ENCODE measurements at places on chromosomes 2 and 18. TPM values are rescaled to one million over a fixed set of nuclear protein-coding genes. Genes with fewer than 3 reads are reported as not detected.
A peak's percentile ranks its signal among the peaks of the same experiment; 100 is the strongest.

The NR4A2 gene
- total RNA-seq: 2.9 TPM

The POTEE gene
- not detected for total RNA-seq

GRCh38 chr18:1653873-1654272, 749.2 kb downstream of the ADCYAP1 start:
- DNase-seq: no peak

GRCh38 chr2:44838116-44838790, 103.2 kb upstream of the SIX3 start:
- no peak for DNase-seq

The NT5DC4 gene
- not detected for total RNA-seq

DNA sequence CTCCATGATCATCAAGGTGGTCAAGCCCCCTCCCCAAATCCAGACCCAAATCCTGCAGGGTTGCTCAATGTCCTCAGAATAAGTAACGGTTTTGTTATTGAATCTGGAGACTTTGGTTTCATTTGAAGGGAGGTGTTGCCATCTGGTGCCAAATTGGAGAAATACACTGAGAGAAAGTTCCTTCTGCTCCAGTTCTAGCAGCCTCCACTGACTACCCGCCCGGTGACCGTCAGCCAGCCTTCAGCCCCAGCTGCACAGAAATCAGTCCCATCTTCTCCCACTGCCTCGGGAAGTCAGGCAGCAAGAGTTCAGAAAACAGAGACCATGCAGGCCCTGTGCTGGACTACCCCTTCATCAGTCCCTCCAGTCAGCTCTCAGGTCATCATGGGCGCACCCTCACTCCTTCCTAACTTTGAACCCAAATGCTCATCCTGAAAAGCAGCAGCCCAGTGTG, 38.7 kb downstream of the PKDCC start:
- DNase-seq: no peak

GRCh38 chr2:161238560-161239325, 69.5 kb upstream of the PSMD14 start:
- DNase-seq: peak; percentile 53

DNA sequence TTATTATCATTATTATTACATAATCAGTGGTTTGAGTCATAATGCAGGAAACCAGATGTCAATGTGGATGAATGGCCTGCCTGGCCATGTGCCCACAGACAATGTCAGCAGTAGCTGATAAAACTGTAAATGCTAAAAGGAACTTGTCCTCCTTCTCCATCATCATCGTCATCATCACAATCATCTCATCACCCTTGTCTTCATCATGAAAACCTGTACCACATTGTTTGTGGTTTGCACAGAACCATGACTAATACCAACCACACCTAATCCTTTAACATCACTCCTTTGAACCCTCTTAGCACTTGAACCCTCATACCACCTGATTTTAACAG, 96.0 kb downstream of the HNMT start:
- no peak for DNase-seq

DNA sequence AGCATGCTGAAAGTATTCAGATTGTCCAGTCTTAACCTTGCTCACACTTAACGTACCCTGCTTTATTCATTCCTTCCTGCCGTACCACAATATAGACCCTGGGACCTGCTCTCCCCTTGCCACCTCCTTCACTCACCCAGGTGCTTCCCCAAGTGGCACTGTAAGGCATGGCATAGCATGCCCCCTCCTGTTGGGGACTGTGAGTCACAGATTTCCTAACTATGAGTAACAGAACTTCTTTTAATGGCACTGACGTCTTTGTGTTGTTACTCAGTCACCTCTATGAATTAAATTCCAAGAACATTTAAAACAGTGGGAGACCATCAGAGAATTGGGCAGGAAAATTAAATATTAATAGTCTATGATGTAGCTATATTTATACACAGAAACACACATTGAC, 117.2 kb downstream of the CTNNA2 start:
- DNase-seq: no peak

GRCh38 chr2:135791418-135792190, 45.4 kb downstream of the LCT start:
- no peak for DNase-seq

The DNAH7 gene
- total RNA-seq: 2.3 TPM

The POTEI gene
- not detected for total RNA-seq

GRCh38 chr2:46091004-46091403, 206.2 kb upstream of the EPAS1 start:
- DNase-seq: no peak

GRCh38 chr2:230956827-230957755, 32.0 kb upstream of the GPR55 start:
- DNase-seq: peak; percentile 67

DNA sequence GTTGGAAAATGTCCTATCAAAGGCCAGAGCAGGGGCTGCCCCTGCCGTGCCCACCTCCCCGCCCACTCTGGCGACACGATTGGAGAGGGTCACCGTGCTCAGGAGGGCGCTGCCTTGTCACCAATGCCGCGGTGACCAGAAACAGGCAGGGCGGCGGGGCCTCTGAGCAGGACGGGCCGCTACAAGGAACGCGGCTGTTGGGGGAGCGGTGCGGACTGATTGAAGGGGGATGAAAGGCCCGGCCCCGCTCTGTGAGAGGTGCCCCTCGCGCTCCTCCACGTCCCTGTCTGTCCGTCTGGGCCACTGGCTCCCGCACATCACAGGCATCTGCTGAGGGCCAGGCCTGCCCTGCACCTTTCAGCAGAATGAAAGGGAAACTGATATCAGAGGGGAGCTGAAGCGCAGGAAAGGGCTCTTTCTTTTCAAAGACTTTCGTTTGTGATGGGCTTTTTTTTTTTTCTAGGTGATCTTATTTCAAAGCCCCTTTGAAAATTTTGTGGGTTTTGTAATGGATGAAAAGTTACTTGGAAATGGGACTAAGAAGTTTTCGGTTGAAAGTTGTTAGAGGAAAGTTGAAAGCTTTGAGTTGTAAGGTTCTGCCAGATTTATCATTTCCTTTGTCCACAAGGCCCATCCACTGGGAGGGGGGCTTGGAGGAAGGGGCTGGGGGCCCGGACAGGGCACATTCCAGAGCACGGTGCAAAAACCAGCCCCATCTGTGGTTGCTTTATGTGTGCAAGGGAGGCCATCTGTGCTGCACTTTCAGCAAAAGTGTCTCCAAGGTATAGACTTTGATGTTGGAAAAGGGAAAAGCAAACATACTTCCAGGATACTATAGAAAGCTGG, 244.2 kb downstream of the KLHL29 start:
- DNase-seq: no peak

The STPG4 gene
- total RNA-seq: not detected

DNA sequence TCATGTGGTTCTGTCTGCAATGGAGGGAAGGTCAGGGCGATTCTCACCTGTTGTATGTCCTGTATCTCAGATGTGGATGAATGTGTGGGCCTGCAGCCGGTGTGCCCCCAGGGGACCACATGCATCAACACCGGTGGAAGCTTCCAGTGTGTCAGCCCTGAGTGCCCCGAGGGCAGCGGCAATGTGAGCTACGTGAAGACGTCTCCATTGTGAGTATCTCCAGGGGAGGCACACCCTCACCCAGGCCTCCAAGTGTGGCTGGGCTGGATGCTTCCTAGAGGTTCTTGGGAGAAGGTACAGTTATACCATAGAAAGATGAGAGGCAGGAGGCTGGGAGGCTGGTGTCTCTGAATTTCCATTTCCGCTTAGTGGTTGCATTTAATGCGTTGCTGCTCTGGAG, 46.9 kb downstream of the FBLN7 start:
- DNase-seq: no peak

DNA sequence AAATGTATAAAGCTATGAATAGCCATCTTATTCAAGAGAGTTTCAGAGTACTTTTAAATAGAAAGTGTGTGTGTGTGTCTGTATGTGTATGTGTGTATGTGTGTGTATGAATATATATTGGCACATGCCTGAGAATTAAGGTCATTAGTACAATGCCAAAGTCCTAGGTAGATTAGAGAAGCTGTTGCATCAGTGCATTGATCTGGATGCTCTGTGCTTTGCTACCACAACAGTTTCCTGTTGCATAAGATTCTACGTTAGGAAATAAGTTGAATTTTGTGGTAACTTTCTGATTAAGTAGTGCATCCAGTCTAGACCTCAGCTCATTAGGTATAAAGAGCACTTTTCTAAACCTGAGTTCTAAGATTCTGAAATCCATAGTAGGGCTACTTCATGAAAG, 1102.8 kb upstream of the KLHL29 start:
- DNase-seq: no peak

DNA sequence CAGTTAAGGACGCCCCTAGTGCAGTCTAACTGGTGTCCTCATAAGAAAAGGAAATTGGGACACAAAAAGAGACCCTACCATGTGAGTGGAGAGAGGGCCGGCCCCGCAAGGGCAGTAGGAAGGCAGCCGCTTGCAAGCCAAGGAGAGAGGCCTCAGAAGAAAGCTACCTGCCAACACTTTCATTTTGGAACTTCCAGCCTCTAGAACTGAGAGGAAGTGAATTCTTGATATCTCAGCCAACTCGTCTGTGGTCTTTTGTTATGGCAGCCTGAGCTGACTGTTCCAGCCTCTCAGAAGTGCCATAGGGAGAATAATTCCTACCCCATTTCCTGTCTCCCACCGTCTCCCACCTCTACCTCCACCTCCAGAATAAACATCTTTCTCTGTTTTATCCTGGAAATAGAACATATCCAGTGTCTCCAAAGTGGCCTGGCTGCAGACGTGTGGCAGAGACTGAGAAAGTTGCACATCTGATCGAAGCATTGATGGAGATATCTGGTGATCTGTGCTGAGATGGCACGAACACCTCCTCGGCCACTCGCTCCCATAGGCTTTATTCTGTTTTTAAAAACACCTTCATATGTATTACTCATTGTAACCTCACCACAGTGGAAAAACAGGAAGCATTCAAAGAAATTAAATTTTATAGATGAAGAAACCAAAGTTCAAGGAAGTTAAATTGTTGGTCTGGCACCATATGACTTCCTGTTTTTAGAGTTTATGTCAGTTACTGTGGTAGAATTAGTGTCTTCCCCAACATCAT, 39.5 kb upstream of the MARCO start:
- no peak for DNase-seq

The SCN9A gene
- total RNA-seq: 8.6 TPM

The PAX8 gene
- total RNA-seq: 22.1 TPM

The EFR3B gene
- 1.2 TPM for total RNA-seq

GRCh38 chr18:30451981-30452380, 590.6 kb downstream of the DSC3 start:
- DNase-seq: no peak

The AKAIN1 gene
- not detected for total RNA-seq

GRCh38 chr2:119741868-119742267, 17.9 kb upstream of the PTPN4 start:
- no peak for DNase-seq

DNA sequence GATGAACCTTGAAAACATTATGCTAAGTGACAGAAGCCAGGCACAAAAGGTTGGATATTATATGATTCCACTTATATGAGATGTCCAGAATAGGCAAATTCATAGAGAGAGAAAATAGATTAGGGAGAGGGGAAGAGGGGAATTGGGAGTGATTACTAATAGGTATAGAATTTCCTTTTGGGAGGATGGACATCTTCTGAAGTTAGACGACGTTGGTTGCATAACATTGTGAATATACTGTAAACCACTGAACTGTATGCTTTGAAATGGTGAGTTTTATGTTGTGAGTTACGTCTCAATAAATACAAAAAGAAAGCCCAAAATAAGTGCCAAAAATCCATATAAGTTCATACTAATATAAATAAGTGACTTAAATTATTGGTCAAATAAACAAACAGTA, 18.6 kb upstream of the CYP26B1 start:
- no peak for DNase-seq

The MZT2B gene
- 67.4 TPM for total RNA-seq

DNA sequence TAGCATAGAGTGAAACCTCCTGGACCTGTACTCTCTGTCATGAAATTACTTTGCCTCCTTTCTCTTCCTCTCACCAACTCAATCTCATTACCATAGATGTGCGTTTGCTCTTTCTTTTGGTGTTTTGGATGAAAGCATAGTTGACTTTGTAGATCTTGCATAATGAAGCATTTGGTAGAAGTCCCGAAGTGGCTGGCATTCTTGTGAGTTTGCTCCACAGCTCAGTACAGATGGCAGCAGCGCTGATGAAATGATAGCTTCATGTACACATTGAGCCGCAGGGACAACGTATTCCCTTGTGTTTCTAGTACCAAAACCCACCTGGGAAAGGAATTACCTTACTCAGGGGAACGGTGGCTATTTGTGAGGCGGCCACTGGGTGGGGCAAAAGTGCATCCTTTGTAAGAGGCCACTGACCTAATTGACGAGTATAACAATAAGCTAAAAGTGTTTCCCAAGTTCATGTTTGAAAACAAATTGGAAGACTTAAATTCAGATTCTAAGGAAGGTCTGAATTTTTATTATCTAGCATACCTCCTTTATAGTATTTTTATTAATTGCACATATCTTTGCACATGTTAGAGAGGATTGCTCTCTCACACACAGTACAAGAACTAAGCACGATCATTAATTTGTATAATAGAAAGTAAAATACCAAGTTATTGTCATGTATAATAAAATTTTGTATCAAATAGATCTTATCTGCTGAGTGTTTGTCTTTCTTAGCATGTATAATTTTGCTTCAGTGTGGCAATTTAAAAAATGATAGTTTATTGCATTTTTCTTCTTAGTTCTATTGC, 25.4 kb upstream of the CDH7 start:
- peak; percentile 59 for DNase-seq

DNA sequence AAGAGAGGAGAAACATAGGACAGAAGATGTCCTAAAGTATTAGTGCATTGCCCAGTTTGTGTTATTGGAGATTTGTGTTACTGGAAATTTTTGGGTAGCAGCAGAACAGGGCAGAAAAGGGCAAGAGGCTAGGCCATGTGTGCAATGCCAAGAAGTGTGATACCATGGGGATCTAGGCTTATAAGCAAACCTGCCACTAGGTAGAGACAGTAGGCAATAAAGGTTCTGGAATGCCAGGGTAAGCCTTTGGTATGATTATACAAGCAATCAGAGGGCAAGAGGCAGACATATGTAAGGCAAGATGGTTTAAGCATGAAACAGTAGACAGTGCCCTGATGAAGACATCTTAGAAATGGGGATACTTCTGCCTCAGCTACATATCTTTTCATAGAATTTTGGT, 12.3 kb upstream of the CERS6 start:
- DNase-seq: no peak

- no peak for DNase-seq
These were observed 235.0 kb upstream of the HNMT start for GRCh38 chr2:137729305-137729704.

DNA sequence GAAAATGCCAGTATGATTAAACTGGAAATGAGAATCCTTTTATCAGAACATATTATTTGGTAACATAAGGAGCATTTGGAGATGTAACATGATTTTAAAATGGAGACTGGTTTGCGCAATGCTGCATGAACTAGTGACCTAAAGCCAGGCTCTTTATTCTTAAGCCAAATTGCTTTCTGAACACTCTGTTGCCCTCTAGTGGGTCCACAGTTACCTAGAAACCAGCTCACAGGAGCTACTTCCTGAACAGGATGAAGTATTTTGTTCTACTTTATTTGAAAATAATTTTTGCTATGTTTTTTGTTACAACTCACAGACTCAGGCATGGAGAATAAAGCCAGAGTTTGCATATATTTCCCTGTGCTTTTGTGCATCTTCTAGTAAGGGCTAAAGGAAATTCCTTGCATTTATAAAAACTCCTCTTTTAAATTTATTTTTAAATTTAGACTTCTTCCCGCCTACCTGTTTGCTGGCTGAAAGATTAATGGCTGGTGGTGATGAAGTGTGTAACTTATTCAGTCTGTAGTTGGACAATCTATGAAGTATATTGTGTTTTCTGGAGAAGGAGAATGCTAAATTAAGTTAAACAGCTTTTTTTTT, 146.7 kb downstream of the PARD3B start:
- no peak for DNase-seq

The CPO gene
- not detected for total RNA-seq

- no peak for DNase-seq
These were observed 410.8 kb upstream of the TRIB2 start for GRCh38 chr2:12305931-12306330.

- no peak for DNase-seq
These were observed 17.3 kb upstream of the RNF152 start for GRCh38 chr18:61910101-61910500.
